ENCODE measurements at places on chromosomes 1 and 21.

DNA sequence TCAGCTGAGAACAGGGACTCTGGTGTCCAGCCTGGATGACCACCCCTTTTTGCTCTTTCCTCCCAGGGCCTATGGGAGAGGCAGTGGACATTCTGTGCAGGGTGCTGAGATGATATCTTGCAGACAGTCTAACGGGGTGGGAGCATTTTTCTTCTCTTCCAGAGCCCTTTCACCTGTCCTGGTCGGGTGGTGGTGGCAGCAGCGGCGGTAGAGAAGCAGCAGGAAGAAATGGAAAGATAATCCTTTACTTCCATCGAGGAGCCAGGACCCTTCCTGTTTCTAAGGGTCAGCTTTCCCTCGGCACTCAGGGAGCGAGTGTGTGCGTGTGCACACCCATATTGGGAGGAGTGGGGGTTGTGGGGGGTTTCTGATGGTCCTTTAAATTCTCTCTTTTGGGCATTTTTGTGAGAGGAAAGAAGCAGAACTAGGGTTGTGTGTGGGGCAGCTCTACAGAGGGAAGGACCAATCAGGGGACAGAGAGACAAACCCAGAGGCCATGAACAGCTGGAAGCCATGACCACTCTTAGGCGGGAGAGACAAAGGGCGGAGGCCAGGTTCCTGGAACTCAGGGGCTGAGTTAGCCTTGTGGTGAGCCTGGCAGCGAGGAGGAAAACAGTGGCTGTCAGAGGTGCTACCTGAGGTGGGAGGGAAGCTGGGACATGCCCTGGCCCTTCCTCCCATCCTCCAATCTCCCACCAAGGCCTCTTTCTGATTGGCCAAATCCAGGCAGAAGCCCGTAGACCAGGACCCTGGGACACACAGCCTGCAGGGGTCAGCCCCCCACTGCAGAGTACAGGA lies 31.2 kb upstream of the CSF3R start:
- no peak for DNase-seq

- DNase-seq = no peak
Observed at GRCh38 chr1:107048241-107048640, 8.2 kb upstream of the PRMT6 start.

- no peak for DNase-seq
Observed at GRCh38 chr1:109392037-109392787, 5.5 kb downstream of the SORT1 start.

GRCh38 chr21:46555225-46555617 lies 49.7 kb downstream of the S100B start:
- DNase-seq = no peak

- DNase-seq = peak; percentile 25
Observed at GRCh38 chr1:8232036-8232757, 85.7 kb upstream of the SLC45A1 start.

DNA sequence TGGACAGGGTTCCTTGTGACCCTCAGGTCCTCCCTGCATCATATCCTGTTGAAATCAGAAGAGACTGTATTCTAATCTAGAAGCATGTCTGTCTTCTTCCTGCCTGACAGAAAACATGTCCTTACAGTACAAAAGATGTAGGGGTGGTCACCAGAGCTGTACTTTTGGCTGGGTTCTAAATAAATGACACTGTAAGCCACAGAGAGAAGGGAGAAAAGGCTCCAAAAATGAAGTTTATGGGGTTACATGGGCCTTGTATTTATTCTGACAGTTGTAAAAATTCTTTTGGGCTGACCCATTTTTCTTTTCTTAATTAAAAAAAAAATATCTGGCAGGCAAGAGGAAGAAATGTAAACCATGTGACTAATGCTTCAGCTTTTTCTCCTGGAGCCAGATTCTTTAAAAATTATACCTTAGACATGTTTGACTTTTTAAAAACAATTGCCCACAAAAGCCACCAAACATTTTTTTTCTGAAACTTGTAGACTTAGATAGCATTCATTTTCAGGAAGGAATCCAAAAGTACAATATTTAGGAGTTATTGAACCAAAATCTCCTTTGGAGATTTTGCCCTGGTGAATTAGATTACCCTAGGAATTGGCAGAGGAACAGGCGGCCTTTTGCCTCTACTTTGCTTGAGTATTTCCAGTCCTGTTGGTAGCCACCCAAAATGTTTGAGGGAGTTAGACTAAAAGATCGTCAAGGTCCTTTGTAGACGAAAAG lies 17.1 kb downstream of the RGL1 start:
- peak; percentile 55 for DNase-seq

- DNase-seq = peak; percentile 53
Observed at GRCh38 chr1:183243161-183244050, 57.3 kb downstream of the LAMC2 start.

DNA sequence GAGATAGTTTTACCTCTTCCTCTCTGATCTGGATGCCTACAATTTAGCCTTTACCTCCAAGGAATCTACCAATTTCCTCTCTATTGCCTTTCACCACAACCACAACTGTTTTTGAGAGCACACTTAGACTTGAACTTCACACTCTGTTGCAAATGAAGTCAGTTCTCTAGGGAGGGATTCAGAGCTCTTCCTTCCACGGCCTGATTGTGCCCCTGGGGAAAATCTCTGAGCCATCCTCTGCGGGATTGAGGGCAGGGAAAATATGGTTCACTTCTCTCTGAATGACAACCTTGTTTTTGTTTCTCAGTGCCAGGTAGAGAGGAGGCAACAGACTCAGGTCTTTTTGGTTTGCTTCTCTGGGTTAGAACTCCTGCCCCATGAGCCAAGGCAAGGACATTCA lies 35.4 kb upstream of the BCL10 start:
- DNase-seq = no peak

- DNase-seq = no peak
Observed at GRCh38 chr1:72281637-72282270, 585 bp downstream of the NEGR1 start.

DNA sequence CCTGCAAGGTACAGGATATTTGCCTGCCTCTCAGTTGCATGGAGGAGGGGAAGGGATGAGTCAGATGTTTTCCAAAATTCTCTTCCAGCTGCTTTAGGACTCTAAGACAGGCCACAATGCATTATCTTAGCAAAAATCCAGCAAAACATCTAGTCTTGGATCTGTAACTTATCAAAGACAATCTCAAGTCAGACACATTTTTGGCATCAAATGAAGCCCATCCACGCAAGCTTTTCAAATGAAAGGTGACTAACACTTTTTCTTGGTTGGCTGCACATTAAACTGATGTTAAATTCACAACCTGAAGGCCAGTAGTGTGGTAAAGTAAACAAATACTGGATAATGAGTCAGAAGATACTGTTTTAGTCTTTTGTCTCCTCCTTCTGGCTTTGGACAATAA lies 21.3 kb downstream of the FAM78B start:
- no peak for DNase-seq

DNA sequence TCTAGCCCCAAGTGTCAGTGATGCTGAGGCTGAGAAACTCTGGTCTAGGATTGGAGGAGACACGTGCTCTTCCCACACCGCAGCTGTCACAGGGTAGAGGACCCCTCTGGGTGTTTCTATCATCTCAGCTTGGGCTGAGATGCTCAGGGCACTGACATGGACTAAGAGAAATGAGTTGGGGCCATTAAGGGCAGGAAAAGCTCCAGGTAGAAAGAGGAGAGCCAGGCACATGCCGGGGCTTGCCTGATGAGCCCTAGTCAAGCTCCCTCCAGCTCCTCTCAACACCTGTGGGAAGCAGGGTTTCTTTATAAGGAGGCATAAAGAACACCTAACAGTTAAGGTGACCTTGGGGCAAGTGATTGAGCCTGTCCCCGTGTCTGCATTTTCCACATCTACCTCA lies 17.3 kb downstream of the ABCA4 start:
- DNase-seq = no peak

GRCh38 chr1:35398739-35399138 lies 130.2 kb downstream of the ZMYM4 start:
- DNase-seq = no peak

DNA sequence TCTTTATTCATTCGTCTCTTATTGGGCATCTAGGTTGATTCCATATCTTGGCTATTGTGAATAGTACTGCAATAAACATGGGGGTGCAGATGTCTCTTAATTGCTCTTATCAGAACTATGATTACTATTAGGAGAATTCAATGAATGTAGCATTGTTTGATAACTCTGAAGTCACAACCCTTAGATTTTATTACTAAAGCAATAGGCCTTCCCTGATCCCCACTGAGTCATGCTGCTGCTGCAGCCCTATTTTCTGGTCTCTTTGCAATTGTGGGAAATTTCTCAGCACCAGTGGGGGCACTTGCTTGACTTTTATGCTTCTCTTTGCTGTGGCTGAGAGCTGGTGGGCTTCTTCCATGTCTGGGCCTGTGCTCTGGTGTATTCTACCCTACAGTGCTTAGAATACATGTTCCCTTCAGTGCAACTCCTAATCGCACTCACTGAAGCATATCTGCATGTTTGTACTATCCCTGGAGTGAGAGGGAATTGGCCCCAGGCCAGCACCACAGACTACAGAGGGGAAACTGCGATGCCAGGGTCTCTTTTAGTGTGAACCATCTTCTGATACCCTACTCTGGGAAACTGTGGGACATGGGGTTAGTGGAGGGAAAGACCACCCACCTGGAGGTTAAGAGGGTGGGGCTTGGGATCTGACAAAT lies 52.2 kb upstream of the ROR1 start:
- DNase-seq = peak; percentile 30

GRCh38 chr1:71676979-71677925 lies 596.4 kb upstream of the ZRANB2 start:
- no peak for DNase-seq

GRCh38 chr1:70518106-70518505 lies 107.0 kb downstream of the CTH start:
- no peak for DNase-seq

GRCh38 chr1:208150833-208151458 lies 93.2 kb downstream of the PLXNA2 start:
- DNase-seq = no peak

DNA sequence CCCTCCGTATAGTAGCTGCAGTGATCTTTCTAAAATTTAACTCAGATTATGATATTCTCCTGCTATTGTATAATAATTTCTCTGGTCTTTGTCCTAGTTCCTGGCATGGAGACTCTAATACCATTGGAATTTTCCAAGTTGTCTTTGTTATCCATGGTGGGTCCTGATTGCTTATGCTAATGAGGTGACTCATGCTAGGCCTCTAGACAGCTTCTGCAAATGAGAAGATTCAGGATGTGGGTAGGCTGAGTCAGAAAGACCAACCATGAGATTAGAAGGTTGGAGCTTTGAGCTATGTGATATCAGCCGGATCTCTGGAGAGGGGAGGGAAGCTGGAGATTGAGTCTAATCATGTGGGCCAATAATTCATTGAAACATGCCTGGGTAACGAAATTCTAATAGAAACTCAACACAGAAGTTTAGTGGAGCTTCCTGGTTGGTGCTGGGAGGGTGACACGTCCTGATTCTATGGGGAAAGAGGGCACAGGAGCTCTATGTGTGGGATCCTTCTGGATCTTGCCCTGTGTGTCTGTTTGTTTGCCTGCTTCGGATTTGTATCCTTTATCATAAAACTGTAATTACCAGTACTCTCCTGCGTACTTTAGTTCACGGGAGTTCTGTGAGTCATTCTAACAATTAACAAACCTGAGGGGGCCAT lies 73.2 kb upstream of the CNIH3 start:
- DNase-seq = peak; percentile 94

DNA sequence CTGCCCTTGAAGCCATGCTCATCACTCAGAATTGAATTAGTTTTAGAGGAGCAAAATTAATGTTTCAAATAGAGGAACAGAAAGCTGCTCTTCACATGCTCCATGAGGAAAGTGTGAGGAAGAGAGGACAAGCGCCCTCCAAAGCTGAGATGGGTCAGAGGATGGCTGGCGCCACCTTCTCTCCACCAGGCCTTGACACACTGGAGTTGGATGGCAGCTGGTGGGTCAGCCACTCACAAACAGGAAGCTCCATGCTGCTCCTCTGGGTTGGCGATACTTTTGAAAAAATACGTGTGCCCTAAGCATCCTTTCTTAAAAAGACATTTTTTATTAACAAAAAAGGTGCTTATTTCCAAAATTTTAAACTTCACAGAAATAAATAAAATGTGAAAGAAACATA lies 3.1 kb upstream of the CD2 start:
- no peak for DNase-seq

GRCh38 chr21:45769294-45769693 lies 125.8 kb downstream of the PCBP3 start:
- no peak for DNase-seq

DNA sequence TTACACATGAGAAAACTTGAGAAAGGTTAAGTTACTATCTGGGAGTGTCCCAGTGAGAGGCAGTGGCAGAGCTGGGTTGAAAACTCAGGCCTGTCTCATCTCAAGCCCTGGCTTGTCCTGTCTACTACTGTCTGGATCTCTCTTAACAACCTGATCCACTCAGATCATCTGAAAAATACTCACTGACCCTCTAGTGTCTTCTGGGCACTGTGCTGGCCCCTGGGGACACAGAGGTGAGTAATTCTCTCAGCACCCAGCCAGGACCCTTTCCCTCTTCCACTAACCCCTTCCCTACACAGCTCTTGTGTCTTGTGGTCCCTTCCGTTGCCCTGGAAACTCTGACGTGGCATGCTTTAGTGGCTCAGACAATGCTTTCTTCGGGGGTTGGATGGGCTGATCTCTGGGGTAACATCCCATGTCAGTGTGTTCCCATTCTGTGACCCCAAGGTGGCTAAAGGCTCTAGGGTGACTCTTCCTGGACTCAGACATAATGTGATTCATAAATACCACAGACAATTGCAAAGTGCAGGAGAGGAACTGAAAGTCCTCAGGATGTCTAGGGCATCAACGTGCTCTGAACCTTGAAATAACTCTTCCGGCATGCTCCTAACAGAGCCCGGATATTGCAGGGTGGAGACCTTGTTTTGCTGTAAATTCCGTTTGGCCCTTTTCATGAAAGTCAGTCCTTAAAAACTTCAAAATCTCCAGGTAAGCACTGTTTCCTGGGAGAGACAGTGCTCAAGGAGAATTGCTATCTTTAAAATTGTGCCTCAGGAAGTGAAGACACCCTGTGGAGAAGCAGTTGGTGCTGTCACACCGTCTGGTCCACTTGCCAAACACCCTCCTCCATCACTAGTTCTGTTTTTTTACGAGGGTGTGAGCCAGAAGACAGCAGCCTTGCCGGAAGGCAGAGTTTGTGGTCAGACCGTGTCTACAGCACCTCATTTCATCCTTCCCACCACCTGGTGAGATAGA lies 4.0 kb downstream of the SHISAL2A start:
- no peak for DNase-seq

DNA sequence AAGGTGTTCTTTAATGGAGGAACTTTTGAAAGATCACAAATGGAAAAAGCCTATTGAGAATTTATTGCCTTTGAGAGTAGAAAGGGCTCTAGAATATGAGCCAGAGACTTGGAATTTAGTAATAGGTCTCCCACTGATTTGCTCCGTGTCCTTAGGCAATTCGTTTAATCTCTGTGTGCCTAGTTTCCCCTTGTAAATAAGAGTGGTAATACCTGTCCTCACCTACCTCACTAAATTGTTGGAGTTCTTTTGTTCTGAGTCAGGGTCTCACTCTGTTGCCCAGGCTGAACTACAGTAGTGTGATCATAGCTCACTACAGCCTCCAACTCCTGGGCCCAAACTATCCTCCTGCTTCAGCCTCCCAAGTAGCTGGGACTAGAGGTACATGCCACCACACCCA lies 15.0 kb upstream of the TEKT2 start:
- no peak for DNase-seq

GRCh38 chr1:88961647-88962275 lies 30.7 kb downstream of the KYAT3 start:
- no peak for DNase-seq

- DNase-seq = peak; percentile 73
Observed at GRCh38 chr1:39165049-39165448, 39.4 kb upstream of the MACF1 start.

Data from fibroblast of pulmonary artery (primary cell).